RKO (cell line): ENCODE measurements at places on chromosomes 11 and 22.

GRCh38 chr11:45983471-45983845 lies 61.0 kb downstream of the LARGE2 start:
- DNase-seq = no peak

GRCh38 chr11:21307874-21308273 lies 638.5 kb downstream of the NELL1 start:
- no peak for DNase-seq

DNA sequence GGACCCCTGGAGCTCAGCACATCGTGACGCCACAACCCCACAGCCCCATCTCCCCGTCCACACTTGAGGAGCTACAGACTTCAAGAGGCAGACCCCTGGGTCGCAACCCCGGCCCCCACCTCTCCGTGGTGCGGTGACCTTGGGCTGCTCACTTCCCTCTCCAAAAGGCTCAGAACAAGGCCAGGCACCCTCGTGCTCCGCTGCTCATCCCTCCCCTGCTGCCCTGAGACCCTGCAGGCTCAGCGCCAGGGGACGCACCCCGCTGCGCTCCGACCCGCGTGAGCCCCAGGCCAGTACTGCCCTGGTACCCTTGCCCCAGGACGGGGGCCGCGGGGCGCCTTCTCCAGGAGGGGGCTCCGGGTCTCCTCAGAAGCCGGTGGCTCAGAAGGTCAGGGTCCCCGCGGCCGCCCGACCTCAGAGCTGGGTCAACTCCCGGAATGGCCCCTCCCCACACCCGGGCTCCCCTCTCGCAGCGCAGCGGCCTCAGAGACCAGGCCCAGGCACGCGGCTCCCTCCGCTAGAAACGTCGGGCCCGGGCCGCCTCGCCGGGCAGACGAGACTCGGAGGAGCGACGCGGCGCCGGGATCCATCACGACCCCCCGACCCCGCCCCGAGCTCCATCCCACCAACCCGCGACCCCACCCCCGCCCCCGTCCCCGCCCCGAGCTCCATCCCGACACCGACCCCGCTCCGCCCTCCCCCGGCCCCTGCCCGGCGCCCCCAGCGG lies 563 bp downstream of the GATD1 start:
- peak; percentile 38 for DNase-seq

DNA sequence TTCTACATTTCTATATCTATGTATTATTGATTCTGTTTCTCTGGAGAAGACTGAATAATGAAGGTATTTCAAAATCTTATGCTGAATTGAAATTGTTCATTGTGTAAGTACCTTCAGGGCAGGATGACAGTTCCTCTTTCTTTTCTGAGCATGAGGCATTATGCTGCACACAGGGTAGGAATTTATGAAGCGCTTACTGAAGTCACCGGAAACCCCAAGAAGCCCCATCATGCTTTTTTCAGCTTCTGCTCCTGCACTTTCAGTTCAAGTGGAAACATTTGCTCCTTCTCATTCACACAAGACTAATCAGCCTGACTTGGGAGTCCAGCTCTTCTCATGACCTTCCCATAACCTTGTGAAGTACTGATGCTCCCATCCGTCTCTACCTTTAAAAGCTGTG lies 314.7 kb upstream of the SORL1-AS1 start:
- no peak for DNase-seq

GRCh38 chr11:70740488-70740851 lies 342.1 kb downstream of the CTTN start:
- DNase-seq = no peak

- no peak for DNase-seq
These were observed 1306.6 kb downstream of the BRD1 start for GRCh38 chr22:48520884-48521588.

- no peak for DNase-seq
These were observed 23.9 kb upstream of the ELFN2 start for GRCh38 chr22:37451218-37451617.

DNA sequence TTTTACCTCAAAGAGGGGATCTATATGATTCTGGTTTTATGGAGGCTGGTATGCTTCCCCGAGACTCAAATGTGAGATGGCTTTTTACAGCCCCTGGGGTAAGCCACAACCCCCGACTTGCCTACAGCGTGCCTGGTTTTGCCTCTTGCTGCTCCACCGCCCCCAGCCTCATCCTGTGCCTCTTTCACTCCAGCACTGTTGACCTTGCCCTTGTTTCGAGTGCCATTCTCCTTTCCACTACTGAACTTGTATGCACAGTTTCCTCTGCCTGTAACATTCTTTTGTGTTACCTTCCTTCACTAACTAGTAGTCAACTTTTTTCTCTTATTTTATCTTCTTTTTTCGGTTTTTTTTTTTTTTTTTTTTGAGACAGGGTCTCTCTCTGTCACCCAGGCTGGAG lies 219.0 kb upstream of the ZBED5 start:
- DNase-seq = no peak

DNA sequence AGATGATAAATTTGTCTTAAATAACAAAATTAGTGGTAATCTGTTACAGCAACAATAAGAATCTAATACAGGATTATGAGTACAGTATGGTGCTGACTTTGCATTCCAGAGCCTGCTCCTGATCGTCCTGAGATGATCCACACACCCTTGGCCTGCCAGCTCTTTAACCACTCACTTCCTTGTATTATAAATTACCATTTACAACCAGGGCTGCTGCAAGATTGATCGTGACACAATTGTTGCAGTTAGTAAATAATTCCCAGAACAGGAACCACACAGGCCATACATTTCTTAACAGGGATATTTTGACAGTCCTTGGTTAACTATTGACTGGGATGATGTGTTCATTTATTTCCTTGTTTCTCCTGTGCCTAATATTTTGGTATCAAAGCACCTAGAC lies 3.8 kb upstream of the CBLIF start:
- DNase-seq = no peak
